ENCODE measurements at places on chromosomes 5 and 9.

DNA sequence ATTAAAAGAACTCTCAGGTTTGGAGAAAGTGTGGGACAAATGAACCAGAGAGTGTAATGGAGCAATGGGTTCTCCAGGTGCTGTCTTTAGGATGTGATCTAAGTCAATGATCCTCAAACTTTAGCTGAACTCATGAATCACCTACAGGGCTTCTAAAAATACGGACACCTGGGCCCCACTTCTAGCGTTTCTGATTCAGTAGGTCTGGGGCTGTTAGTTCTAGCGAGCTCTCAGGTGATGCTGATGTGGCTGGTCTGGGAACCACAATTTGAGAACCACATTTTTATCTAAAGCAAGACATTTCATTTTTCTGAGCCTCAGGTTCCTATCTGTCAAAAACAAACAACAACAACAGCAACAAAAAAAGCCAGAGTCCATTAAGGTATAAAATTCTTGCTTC is 35.1 kb upstream of the PCA3 start:
- DNase-seq = no peak

GRCh38 chr9:124427281-124427680 is 12.0 kb upstream of the PSMB7 start:
- DNase-seq = no peak

- no peak for DNase-seq
Measured at GRCh38 chr9:133485531-133486260, 6.8 kb upstream of the SLC2A6 start.

- DNase-seq = no peak
Measured at GRCh38 chr5:123360201-123360571, 63.0 kb downstream of the CEP120 start.

DNA sequence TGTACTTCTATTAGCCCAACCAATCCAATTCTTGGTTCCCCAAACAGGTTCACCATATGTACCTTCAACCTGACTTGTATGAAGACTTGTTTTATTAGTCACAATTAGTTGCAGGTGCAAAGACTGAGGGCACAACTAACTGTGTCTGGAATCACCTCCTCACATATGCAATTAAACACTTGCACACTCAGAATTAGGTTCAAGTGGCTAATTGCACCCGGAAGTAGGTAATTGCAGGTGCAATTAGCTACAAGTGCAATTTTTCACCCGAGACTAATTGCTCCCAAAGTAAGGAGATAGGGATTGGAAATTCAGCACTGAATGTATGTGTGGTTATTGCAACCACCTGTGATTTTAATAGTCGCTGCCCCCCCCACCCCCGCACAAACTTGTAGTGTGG is 338.9 kb downstream of the ZSWIM6 start:
- no peak for DNase-seq
